ENCODE measurements at places on chromosomes 4 and X.

- DNase-seq, result no peak
These were observed 26.7 kb upstream of the C1QTNF7 start for GRCh38 chr4:15400981-15401671.

GRCh38 chr4:163703251-163703650 lies 208.8 kb downstream of the TMA16 start:
- no peak for DNase-seq

DNA sequence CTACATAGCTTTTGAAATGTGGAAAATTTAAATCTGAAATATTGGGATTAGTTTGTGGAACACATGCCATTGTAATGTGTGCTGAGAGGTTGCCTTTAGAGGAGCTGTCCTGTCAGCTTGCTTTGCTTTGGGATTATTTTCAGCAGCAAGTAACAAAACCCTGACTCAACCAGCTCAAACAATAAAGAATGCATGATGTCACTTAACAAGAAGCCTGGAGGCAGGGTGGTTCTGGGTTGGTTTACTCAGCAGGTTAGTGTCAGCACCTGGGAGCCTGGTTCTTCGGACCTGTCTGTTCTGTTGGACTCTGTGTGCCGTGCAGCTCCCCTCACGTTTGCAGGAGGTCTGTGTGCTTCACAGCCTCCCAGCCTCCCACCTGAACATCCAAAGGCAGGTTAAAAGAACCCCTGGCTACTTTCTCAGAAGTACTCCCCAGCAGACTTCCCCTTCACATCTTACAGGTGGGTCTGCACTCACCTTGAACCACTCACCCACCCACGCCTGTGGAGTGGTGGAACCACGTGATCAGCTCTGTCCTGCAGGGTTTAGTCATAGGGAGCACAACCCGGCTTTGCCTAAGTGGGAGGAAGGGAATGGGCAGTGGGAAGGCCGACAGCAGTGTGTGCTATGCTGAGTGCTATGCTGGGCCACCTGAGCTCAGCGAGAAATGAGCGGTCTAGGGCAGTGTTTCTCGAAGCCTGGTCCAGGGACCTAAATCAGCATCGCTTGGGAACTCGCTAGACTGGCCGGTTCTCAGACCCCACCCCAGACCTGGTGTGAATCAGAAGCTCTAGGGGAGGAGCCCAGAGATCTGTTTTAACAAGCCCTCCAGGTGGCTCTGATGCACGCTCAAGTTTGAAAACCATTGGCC lies 20.4 kb downstream of the TMEM131L start:
- no peak for DNase-seq

DNA sequence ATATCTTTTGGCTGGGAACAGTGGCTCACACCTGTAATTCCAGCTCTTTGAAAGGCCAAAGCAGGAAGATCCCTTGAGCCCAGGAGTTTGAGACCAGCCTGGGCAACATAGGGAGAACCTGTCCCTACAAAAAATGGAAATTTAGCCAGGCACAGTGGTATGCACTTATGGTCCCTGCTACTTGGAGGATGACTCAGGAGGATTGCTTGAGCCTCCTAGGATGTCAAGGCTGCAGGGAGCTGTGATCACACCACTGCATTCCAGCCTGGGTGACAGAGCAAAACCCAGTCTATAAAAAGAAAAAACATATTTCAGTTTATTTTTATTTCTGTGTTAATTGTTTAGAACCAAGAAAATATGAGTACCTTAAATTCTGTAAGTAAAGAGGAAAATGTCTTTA lies 123.7 kb downstream of the CBR4 start:
- DNase-seq, result no peak
